ENCODE measurements at places on chromosomes 6 and 20.

DNA sequence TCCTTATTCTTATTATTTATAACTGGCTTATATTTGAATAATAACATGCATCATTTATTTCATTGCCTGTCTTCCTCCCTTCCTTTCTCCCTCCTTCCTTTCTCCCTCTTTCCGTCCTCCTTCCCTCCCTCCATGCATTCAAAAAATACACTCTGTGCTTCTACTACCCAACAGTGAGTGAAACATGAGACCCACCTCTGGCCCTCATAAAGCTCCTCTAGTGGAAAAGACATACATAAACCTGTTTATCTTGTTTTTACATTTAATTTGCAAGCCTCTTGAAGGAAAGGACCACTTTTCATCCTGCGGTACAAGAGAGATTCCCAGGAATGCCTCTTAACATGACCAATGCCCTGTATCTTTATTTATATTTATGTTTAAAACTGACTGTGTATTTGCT, 21.8 kb upstream of the ISM1 start:
- no peak for DNase-seq

DNA sequence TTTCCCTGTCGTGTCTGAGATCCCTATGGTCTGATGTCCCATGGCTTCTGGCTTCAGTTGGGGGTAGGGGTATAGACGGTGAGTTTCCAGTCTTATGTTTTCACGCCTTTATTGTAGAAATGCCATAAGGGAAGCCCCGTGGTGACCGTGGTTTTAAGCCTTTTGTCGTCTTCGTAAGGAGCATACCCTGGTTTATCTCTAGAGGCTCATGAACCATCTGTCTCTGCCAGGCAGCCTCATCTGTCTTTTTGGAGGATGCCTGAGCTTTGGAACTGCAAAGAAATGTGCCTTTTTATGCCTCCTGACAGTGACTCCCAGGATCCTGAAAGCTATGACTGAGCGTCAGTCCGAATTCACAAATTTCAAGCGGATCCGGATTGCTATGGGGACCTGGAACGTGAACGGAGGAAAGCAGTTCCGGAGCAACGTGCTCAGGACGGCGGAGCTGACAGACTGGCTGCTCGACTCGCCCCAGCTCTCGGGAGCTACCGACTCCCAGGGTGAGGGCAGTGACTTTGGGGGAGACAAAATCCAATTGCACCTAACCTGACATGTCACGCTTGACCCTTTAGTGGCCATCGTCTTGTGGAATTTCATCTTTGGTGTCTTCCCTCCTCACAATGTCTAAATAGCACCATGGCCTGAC, 84.6 kb downstream of the SYNJ2 start:
- no peak for DNase-seq

- DNase-seq = no peak
Measured at GRCh38 chr6:76790045-76790796, 673.1 kb downstream of the HTR1B start.

GRCh38 chr6:17932330-17932852, 55.0 kb downstream of the KIF13A start:
- DNase-seq = no peak

GRCh38 chr20:63758152-63758551, 18.6 kb downstream of the SLC2A4RG start:
- no peak for DNase-seq

DNA sequence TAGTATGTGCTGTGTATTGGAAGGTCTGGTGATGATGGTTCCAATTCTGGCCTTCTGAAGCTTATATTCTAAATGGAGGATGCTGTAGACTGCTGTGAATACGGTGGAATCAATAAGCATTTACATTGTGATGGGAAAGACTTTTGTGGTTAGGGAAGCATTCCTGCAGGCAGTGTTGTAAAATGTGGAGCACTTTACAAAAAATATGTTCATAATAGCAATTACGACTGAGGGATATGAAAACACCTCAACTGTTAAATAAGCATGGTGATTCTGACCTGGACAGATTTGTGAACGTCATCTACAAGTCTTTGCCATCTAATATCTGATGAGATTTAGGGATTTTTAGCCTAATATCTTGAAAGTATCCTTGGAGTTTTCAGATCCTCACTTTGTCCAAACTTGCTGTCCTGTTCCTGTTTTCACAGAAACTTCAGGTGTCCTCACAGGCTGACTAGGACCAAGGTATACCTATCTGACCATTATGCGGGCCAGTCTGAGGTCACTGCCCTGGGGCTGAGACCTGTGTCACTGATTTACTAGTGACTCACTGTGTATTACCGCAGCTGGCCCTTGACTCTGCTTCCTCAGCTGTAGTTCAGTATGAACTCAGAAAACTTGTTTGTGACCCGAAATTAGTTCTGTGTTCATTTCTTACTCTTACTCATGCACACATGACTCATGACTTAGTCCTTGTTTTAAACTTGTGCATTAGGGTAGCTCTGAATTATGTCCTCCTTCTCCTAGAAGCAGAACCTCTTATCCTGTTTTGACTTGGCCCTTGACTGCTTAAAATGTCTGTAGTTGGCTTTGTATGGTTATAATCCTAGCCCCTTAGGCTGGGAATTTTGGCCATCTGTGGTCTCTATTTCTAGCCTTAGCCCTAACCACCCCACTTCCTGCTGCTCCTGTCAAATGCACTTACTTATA, 343.0 kb downstream of the CDKAL1 start:
- DNase-seq = no peak

- DNase-seq = no peak
Measured at GRCh38 chr6:136284909-136285308, 4.7 kb downstream of the BCLAF1 start.

DNA sequence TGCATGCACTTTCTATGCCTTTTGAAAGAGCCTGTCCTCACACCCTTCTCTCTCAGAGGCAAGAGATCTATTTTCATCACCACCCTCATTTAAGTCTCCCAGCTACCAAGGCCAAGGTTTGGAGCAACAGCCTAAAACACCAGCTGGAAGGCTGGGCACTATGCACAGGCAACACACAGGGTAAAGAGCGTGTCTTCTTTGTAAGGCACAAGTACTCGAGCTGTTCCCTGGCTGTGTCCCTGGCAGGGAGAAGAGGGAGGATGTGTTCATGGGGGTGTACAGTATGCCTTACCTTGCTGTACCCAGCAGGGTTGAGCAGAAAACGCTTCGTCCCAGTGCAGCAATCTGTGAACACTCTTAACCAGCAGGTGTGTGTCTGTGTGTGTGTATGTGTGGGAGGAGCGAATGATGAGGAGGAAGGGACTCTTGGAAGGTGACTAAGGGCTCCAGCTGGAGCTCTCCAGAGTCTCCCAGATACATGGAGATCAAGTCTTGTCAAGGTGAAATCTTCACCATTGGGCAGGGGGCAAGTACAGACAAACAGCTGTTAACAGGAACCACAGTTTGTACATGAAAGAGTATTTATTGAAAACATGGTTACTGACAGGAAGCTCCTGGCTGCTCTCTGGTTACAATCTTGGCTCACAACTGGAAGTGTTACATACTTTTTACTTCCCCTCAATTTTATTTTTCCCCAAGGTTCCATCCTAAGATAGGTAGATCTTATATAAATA, 40.8 kb downstream of the ELMO2 start:
- no peak for DNase-seq

DNA sequence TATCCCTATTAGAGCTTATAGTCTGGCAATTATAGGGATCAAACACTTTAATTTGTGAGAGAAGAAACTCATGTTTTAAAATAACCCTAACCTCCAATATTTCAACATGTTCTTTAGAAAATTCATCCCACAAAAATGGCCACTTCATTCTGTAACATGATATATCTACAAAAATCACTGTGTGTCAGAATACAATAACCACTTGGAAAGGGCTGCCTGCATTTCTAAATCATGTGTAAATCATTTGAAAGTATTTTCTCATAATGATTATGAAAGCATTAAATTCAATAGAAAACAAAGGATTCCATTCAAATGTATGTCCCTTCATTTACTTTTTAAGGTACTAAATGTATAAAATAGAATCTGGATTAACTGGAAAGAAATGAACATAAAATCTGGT, 101.4 kb upstream of the NHSL1 start:
- DNase-seq = no peak

GRCh38 chr6:45872827-45873365, 142.8 kb downstream of the CLIC5 start:
- DNase-seq = no peak

- DNase-seq = no peak
Measured at GRCh38 chr20:23970049-23970448, 18.5 kb downstream of the GGTLC1 start.
